Activated naive CD4-positive, alpha-beta T cell (primary cell): ENCODE measurements at places on chromosomes 5 and 9.

- DNase-seq = no peak
Observed at GRCh38 chr9:2173170-2173569, 158.0 kb downstream of the SMARCA2 start.

- DNase-seq = no peak
Observed at GRCh38 chr5:39500551-39501175, 75.9 kb upstream of the DAB2 start.

DNA sequence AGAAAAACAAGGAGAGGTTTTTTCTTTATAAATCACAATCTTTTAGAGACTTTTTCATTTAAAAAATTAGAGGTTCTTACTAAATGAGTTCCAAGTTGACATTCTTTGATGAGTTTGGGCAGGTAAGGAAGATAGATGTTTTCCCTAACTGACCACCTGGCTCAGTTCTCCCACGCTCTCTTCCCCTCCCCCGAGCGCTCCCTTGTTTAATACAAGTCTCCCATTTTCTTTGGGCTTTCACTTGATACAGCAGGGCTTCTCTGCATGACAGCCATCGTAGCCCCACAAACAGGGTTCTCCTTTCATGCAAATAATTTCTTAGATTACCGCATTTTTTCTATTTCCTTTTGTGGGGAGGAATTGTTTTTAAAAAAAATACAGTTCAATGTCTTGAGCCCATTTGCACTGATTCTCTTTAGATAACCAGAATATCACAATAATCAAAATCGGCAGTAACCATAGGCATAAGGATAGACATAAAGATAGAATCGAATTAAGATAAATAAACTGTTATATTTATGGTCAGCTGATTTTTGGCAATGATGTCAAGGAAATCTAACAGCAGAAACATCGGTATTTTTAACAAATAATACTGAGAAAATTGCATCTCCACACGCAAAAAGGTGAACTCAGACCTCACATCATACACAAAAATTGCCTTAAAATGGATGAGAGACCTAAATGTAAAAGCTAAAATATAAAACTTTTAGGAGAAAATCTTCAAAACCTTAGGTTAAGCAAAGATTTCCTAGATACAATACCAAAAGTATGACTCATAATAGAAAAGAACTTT, 325.4 kb downstream of the PIK3R1 start:
- DNase-seq = no peak

- no peak for DNase-seq
Observed at GRCh38 chr5:128435861-128436260, 102.2 kb downstream of the FBN2 start.

DNA sequence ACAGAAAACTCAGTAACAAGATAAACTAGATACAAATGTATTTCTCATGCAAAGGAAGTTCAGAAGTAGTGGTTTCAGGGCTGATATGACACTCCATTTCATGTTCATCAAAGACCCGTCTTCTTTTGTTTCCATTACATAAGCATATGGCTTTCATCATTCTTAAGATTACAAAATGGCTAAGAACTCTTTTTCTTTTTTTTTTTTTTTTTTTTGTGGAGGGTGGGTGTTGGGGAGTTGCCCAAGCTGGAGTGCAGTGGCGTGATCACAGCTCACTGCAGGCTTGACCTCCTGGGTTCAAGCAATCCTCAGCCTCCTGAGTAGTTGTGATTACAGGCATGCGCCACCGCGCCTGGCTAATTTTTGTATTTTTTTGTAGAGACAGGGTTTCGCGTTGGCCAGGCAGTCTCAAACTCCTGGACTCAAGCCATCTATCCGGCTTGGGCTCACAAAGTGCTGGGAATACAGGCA, 22.0 kb upstream of the PTBP3 start:
- no peak for DNase-seq

DNA sequence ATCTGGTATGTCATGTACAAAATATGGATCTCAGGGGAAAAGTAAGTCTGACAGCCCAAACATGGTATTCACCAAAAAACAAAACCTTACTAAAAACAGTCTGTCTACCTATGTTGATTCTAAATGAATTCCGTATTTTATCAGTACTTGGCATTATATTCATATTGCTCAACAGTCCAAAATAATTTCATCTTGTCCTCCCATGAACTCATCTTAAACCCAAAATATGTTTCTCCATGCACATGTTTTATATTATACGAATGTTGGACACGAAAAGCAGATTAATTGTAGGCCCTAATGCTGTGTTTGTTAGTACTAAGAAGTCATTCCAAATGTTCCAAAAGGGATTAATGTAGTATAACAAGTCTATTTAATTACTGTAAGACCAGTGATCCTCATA, 20.1 kb downstream of the NFIB start:
- no peak for DNase-seq

DNA sequence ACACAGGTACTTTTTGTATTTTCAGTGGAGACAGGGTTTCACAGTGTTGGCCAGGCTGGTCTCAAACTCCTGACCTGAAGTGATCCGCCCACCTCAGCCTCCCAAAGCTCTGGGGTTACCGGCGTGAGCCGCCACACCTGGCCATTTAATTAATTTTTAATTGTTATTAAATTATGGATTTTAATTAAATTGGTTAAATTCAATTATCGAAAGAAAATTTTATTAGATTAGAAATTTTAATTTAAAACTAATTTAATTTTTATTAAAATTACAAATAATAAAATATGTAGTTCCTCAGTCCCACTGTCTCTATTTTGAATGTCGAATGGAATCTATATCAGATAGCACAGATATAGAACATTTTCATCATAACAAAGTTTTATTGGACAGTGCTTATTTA, 416.5 kb downstream of the GABRG2 start:
- DNase-seq = no peak

DNA sequence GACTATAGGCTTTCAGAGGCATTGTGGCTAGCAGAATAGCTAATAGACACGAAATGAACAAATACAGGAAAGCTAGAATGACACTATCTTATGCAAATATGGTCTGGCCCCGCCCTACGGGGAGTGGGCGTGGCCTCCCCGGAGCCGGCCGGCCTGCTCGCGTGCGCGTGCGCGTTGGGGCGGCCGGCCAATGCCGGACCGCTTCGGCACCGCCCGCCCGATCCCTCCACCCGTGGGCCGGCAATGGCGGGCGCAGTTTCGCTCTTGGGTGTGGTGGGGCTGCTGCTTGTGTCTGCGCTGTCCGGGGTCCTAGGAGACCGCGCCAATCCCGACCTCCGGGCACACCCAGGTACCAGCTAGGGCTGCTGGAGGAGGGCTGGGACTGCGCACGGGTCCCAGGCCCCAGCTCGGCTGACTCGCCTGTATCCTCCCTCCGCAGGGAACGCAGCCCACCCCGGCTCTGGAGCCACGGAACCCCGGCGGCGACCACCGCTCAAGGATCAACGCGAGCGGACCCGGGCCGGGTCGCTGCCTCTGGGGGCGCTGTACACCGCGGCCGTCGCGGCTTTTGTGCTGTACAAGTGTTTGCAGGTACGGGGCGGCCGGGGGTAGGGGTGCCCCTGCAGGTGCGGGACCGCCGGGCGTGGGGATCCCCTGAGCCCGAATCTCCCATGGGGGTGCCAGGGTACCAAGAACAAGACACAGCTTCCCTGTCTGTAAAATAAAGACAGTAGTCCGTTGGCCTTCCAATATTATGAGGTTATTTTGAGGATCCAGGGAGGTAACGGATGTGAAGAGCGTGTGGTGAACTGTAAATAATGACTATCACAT, at the start of gene CCDC107:
TSS of gene CCDC107 (plus strand) at position 156 of the 831 bp plus-strand sequence. CDS start at position 244, 88 bp downstream.
- DNase-seq = peak; percentile 66

GRCh38 chr5:17343675-17344074, 126.2 kb downstream of the BASP1 start:
- DNase-seq = no peak

DNA sequence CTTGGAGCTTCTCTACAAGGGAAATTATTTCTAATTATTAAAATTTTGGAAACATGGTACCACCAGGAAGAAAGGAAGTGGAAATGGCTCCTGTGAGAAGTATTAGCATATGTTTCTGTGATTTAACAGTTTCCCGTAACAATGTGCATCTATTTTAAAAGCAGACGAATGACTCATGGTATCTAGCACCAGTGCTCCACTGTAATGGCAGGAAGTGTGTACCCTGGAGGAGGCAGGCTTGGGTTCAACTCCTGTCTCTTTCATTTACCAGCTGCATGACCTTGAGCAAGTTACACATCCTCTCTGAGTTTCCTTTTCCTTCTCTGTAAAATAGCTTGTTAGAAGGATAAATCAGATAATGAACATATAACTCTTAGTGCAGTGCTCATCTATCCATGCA, 41.0 kb upstream of the ANGPTL2 start:
- DNase-seq = no peak

DNA sequence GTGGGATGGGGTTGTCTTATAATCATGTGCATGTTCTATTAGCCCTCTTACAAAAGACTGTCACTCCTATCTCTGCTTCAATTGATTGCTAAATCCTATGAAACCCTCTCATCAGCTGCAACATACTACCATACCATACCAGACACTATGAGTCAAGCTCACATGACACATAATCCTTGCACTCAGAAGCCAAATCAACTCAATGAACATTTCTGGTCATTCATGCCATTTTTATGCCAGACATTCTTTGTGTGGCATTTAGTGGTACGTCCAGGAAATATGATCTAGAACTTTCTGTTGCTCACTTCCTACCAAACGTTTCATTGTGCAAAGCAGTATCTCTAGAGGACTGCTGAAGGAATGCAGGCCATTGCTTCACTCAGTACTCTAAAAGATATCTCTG, 159.2 kb upstream of the GNA14 start:
- DNase-seq = no peak

DNA sequence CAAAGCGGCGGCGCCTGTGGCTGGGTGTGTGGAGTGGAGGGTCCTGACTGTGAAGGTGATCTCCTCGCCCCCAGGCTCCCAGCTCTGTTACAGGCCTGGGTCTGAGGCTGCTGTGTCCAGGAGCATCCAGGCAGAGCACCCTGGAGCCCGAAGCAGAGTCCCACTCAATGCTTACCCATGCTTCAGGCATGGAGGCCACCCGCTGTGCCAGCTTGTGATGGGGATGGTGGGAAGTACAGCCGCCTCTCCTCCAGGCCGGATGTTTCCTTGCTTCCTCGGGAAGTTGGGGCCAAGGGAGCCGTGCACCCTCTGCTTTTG, 255.9 kb upstream of the IRX1 start:
- no peak for DNase-seq

DNA sequence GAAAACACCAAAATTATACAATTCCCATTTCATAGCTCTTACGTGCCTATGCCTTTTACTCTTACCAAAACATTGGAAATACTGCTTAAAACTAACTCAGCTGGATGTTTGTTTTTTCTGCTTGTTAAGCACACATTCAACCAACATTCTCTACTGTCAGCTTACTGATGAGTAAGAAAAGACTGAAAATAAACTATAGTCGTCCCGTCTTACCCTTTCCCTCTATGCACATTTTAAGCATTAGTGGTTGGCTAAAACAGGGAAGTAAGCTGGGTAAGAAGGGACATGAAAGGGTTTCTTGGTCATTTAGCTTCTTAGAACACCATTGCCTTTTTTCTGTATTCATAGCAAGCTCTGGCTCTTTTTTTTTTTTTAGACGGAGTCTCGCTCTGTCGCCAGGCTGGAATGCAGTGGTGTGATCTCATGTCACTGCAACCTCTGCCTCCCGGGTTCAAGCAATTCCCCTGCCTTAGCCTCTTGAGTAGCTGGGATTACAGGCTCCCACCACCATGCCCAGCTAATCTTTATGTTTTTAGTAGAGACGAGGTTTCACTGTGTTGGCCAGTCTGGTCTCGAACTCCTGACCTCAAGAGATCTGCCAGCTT, 232.1 kb upstream of the PCSK5 start:
- DNase-seq = no peak

DNA sequence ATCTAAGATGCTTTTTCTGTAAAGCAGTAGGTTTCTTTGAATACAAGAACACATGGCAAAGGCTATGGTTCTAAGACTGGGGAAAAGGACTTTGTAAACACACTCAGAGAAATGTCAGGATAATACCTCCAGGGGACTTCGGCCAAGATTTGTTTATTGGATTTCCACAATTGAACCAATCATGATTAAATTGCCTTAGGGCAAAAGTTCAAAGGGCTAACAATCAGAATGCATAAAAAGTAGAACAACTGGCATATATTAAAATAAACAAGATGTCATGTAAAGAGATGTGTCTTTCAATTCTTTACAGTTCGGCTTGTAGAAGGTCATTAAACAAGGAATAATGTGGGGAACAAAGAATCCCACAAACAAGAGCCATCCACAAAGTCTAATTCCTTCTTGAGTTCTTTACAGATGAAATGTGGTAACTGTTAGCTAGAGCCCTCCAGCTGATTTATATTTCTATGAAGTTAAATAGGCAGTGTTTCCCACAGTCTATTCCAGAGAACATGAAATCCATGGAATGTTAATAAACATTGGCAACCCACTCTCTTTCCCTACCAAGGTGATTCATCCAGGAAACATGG, 565.5 kb downstream of the ZNF608 start:
- no peak for DNase-seq

GRCh38 chr9:105911104-105911911, 217.0 kb downstream of the TMEM38B start:
- DNase-seq = no peak

DNA sequence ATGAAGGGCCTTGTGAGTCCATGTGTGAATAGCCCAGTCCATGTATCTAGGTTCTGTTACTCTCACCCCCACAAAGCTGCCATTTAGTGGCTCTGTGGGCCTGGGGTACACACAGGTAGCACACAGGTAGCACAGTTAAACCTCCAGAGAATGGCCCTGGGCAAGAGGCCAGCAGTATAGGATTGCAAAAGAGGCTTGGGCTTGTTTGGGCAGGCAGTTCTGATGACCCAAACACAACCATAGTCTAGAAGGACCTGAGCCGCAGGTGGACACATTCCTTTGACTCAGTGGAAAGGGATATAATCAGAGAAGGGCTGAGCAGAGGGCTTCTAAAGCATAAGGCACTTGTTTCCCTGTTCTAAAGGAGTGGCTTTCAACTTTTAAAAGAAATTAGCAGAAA, 326.8 kb upstream of the SGCD start:
- no peak for DNase-seq

GRCh38 chr9:88777498-88778312, 213.6 kb upstream of the S1PR3 start:
- DNase-seq = no peak

DNA sequence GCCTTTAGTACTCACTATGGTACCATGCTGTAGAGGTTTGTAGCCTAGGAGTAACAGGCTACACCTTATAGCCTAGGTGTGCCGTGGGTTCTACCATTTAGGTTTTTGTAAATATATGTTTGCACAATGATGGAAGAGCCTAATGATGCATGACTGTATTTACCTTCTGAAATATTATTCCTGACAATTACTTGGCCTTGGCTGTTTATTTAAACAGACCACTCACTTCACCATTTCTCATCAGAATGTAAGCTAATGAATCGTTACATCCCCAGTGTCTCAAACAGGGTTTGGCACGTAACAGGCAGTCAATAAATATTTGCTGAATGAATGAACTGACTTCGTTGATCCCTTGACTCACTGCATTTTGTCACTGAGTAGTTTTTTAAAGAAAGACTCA, 93.1 kb downstream of the MED27 start:
- no peak for DNase-seq

DNA sequence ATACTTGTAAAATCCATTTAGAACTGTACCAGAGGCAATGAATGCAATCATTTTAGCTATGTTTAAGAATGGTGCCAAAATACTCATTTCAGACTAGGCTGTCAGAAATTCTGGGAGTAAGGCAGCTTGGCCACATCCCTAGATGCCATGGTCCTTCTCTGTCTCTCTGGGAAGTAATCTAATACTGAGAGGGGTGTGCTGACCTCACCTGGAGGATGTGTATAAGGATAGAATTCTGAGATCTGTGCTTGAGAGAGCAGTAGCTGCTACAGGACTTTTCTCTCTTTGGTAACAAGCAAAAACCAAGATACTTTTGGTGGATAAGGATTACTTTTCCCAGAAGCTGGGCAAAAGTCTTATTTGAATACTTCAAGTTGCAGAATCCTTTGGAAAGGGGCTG, 68.1 kb upstream of the MRPS30 start:
- DNase-seq = no peak

- DNase-seq = no peak
Observed at GRCh38 chr5:10498350-10498749, 56.7 kb downstream of the ROPN1L start.
